ENCODE measurements at places on chromosomes 7 and 10.
A peak's percentile ranks its signal among the peaks of the same experiment; 100 is the strongest.

GRCh38 chr10:18665815-18666558 is 6.8 kb downstream of the ARL5B start:
- DNase-seq: no peak

DNA sequence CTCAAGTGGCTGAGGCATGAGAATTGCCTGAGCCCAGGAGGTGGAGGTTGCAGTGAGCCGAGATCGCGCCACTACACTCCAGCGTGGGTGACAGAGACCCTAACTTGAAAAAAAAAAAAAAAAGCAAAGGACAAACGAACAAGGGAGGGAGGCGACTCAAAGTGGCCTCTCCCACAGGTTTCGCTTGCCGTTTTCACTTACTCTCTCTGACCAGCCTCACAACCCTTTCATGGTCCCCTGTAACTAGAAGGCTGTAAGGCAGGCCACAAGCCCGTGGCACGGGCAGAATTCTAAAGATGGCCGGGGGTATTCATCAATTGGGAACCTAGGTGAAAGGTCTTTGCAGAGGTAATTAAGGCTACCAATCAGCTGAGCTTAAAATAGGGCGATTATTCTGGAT is 25.5 kb downstream of the GNA12 start:
- DNase-seq: no peak

DNA sequence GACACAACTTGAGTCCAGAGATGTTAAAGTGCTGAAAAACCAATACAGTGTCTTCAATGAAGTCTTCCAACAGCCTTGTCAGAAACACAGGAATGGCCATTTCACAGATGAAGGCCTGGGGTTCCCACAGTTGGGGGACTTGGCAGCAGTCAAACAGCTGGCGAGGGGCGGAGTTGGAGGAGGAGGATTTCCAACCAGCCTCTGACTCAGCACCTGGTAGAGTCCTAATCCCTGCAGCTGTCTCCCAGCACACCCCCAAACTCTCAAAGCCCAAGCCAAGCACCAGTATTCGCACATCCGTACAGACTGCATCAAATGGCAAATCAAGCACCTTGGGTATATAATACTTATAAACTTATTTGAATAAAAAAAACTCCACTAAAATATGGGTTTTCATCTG is 28.0 kb downstream of the CTBP2 start:
- DNase-seq: no peak

DNA sequence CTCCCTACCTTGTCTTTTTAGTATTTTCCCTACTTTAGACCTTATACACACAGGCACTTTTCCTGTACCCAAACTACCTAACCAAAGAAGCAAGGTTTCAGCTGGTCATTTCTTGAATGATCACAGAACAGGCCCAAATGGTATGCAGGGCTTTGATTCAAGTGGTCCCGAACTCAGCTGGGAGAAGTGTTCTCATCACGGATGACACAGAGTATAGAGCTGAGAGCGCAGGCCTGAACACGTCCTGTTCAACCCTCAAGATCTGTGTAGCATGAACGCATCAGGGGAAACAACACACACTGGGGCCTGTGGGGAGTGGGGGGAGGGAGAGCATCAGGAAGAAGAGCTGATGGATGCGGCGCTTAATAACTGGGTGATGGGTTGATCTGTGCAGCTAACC is 318.2 kb downstream of the SFMBT2 start:
- no peak for DNase-seq

DNA sequence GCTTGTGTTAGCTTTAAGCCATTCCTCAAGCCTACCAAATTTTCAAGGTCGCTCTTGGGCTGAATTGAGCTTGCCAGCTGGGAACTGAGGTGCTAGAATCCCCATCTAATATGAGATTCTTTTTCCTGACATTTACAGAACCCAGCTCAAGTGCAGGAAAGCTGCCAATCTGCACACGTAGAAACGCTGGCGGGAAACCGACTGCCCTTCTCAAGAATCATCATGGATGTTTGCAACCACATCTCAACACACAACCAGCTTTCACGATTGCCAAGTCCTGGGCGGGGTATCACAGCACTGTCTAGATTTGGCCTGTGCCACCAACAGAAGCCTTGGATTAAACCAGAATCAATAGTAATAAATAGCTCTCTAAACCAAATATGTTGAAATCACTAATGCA is 203.7 kb downstream of the DIP2C start:
- no peak for DNase-seq

GRCh38 chr10:51074238-51075028 is at the start of gene PRKG1:
Gene PRKG1 (plus strand): TSS chr10:51074487.
- peak; percentile 37 for DNase-seq

- DNase-seq: no peak
Measured at GRCh38 chr7:22005151-22005550, 59.5 kb upstream of the CDCA7L start.

DNA sequence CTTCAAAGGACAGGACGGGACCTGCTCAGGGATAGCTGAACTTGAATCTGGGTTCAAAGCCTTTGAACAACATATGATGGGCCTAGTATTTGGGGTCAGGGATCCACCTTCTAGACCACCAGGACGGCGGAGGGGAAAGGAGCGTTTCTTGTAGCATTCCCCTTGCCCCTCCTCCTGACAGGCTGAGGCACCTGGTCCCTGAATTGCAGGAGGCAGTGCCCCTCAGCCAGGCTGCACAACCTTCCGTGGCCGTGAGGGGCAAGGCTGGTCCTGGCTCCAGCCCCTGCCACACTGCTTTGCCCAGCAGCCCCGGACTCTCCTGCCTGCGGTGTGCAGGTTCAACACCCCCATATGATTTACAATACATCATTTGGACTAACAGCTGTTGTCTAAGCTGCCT is 58.1 kb downstream of the INSIG1 start:
- no peak for DNase-seq

- no peak for DNase-seq
Measured at GRCh38 chr7:81014266-81014665, 95.4 kb upstream of the SEMA3C start.

DNA sequence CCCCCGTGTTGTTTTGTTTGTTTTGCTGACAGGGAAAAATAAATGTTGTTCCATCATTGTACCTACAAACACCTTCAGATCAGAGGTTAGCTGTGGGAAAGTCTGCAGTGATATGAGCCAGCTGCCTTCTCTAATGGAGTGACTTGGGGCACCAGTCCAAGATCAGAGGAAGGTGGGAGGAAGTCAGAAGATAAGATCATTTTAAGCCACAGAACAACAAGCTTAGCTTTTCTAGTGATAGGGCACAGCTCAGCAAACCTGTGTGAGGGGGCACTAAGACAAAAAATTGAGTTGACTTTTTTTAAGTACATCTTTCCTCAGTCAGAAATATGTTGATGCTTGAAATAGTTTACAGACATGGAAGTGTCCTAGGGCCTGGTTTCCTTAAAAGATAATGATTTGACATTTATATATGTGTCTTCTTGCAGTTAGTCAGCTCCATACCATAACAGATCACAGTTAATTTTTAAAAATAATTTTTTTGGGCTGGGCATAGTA is 240.3 kb upstream of the KAT6B start:
- peak; percentile 32 for DNase-seq

- no peak for DNase-seq
Measured at GRCh38 chr10:132305654-132306342, 2.0 kb downstream of the STK32C start.

DNA sequence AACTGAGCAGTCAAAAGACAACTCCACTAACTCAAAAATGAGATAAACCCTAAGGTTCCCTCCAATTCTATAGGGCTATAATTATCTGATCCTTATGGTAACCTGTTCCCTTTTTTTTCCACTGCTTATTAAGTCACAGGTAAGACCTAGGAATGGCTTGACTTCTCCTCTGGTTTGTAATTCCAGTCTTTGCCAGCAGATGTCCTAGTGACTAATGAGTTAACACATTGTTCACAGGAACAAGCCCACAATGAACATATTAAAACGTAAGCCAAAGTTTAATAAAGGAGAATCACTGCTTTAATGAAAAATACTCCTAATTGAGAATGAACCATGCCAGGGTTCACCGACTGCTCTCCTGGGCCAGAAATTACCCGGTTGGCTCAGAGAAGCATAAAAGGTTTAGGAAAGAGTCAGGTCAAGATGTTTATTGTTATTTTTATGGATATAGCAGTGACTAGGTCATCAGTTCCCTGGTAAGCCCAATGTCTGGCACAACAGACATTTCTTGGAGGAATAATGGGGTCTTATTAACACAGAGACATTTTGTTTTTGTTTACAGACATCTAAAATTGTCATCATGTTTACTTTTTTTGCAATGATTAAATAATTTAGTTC is 120.1 kb downstream of the ELAPOR2 start:
- DNase-seq: peak; percentile 92

DNA sequence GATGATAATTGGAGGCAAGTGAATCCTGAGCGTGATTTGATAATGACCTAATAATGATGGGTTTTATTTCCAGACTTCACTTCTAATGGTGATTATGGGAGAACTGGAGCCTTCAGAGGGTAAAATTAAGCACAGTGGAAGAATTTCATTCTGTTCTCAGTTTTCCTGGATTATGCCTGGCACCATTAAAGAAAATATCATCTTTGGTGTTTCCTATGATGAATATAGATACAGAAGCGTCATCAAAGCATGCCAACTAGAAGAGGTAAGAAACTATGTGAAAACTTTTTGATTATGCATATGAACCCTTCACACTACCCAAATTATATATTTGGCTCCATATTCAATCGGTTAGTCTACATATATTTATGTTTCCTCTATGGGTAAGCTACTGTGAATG is 79.6 kb downstream of the CFTR start:
- no peak for DNase-seq

DNA sequence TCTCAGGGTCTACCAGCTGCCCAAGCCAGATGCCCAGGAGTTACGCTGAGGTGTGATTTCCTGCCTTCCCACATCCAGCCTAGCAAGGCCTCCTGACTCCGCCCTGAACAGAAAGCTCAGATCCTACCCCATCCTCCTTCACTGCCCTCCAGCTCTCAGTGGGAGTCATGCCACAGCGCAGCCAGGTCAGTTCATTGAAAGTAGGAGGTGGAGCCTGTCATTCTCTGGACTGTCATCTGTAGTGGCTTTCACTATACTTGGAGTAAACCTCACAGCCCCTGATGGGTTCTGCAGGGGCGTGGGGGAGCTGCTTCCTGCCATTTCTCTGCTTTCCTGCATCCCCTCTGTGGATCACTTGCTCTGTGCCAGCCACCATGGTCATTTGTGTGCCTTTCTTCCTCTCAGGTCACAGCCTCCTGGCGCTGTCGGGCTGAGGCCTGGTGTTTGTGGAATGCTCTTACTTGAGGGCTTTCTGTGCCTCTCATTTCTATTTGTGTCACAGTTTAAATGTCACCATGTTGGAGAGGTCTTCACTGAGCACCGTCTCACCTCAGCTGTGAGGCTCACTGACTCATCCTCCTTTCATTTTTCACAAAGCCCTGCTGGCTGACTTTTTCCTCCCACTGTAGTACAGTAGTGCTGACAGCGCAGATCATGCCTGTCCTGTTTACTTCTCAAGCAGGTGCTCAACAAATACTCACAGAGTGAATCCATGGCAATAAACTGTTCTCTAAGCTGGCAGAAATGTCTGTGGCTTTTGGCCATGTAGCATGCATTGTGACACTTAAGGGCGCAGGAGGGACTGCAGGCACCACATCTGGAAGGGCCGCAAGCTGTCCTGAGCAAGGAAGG is 61.0 kb upstream of the TMEM248 start:
- DNase-seq: no peak

GRCh38 chr7:95318501-95319100 is 5.7 kb downstream of the PON1 start:
- DNase-seq: no peak

GRCh38 chr10:21159669-21160068 is 262.6 kb upstream of the NEBL start:
- DNase-seq: no peak

GRCh38 chr10:124739119-124739921 is 4.9 kb downstream of the FAM53B start:
- DNase-seq: no peak

- no peak for DNase-seq
Measured at GRCh38 chr7:3033581-3033980, 10.1 kb downstream of the CARD11 start.

DNA sequence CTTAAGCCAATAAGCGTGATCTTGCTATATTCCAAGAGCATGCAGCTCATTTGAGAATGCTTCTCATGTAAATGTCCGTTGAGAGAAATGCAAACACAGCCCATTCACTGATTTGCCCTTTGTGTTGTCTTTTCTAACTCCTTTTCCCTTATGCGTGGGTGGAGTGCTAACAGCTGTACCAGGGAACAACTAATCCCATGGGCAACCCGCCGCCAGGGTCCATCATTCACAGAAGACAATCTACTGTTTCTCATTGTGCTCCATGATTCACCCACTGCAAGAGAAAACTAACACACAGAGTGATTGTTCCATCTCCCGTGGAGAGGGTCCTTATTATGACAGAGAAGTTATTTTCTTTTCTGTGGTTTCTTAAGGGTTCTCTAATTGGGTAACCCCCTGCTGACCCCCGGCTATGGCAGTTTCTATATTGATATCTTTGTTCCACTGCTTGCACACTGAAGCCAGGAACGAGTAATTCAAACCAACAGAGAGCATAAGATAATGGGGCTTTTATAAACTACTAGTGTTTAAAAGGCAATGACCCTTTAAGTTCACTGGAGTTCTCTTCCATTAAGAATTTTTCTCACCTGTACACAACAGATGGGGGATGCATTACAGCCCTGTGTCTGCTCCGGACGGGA is 298.7 kb downstream of the BAMBI start:
- DNase-seq: no peak

GRCh38 chr10:29691564-29692072 is 56.8 kb upstream of the SVIL start:
- no peak for DNase-seq

- no peak for DNase-seq
Measured at GRCh38 chr7:100818366-100818765, 9.0 kb downstream of the EPHB4 start.

DNA sequence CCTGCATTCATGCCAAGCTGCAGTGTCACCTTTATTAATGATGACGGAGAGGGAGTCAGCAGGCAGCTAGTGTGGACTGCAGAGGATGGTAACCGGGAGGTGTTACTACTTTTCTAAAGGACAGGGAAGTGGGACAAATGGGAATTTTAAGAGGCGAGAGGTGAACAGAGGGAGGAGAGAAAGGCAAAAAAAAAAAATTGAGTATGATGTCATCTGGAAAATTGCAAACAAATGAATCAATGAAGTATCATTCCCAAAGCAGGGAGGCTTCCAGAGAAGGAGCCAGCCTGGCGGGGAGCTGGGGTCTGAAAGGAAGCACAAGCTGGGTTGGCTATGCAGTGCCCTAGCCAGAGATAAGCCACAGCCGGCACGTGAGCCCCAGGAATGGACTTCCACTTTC is 12.9 kb downstream of the FRG2B start:
- peak; percentile 23 for DNase-seq

GRCh38 chr10:11068861-11069633 is 51.4 kb downstream of the CELF2 start:
- no peak for DNase-seq

GRCh38 chr7:34596887-34597286 is 61.1 kb upstream of the NPSR1 start:
- peak; percentile 28 for DNase-seq

All from OCI-M1 (cell line).